H7 (cell line): ENCODE measurements at places on chromosomes 3 and 15. TPM values are rescaled to one million over a fixed set of nuclear protein-coding genes. Genes with fewer than 3 reads are reported as not detected.

- peak; percentile 25 for DNase-seq
Measured at GRCh38 chr3:46667657-46668056, 25.8 kb downstream of the ALS2CL start.

The AGBL1 gene
- total RNA-seq: not detected in 2 replicates

The SCAPER gene
- total RNA-seq: 8.0 and 8.3 TPM in 2 replicates

GRCh38 chr3:33438881-33439545, 1.2 kb downstream of the UBP1 start:
- no peak for DNase-seq

DNA sequence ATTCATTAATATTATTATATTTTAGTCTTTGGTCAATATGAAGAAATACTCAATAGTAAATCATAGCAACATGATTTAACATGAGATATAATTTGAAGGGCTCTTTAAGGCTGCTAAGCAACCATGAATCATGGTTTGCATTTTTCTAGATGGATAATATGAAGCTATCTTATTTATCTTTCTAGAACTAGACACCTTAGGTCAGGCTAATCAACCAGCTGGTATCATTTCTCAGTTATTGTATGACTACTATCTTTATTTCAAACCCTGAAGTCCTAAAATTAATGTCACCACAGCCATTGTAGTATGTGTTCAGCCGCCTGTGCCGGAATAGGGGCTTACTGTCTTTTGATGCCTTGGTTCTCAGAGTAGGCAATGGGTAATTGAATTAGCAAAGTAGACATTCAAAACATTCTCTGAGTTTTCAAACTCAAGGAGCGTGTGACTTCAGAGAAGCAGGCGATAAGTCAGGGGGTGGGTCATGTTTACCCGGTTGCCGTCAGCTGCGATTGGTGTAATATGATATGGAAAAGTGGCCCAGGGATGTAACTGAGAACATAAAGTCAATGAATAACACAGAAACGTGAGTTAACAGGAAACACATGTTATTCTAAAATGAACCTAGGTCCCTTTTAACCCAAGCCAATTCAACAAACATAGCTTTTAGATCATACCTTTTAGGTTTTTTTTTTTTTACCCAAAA, 93.4 kb upstream of the CTDSPL start:
- no peak for DNase-seq

DNA sequence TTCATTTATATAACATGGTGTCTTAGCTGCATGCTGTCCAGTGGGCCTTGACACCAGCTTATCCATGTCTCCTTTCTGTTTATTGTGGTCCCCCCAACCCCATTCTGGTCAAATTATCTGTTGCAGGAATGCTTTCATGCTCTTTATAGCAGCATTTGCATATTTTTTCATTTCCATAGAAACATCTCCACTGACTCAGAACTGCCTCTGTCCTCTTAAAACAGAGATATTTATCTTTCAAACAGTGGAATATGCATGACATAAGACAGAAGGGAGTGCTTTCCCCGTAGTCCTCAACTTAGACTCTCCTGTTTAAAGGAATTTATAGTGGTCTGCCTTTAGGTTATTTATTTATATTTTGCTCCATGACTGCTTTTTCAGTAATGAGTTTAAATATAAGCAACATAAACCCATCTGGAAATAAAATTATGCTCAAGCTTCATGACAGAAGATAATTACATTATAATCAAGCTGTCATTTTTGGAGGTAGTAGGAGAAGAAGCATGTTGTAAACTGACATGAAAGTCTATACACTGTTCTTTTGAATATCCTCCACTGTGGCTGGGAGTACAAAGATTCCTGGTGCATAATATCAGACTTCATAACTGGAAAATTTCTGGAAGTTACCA, 179.5 kb upstream of the CD96 start:
- DNase-seq: no peak

GRCh38 chr15:88833731-88834100, 30.5 kb downstream of the ACAN start:
- no peak for DNase-seq
